Stimulated activated CD8-positive, alpha-beta memory T cell treated with anti-CD3 and anti-CD28 coated beads, Interleukin-7, amount 100 ng/mL, for 48 hours (primary cell): ENCODE measurements at places on chromosomes 1 and 21.

DNA sequence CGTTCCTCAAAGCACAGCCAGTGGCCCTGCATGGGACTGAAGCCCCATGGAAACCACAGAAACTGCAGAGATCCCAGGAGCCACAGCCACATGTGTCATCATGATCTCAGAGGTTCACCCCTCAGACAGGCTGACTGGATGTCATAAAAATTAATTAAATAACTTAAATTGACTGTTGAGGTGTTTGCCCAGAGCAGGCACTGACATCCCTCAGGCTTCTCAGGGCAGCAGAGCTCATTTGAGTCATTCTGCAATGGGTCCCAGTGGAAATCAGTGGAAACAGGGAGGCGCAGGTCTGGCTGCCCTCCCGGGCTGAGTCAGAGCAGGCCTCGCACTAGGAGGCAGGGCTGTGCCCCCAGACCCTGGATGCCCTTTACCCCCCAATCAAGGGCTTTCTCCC is 135.1 kb downstream of the CDC7 start:
- DNase-seq, result no peak

- no peak for DNase-seq
Observed at GRCh38 chr1:222794656-222795474, 20.0 kb upstream of the DISP1 start.

DNA sequence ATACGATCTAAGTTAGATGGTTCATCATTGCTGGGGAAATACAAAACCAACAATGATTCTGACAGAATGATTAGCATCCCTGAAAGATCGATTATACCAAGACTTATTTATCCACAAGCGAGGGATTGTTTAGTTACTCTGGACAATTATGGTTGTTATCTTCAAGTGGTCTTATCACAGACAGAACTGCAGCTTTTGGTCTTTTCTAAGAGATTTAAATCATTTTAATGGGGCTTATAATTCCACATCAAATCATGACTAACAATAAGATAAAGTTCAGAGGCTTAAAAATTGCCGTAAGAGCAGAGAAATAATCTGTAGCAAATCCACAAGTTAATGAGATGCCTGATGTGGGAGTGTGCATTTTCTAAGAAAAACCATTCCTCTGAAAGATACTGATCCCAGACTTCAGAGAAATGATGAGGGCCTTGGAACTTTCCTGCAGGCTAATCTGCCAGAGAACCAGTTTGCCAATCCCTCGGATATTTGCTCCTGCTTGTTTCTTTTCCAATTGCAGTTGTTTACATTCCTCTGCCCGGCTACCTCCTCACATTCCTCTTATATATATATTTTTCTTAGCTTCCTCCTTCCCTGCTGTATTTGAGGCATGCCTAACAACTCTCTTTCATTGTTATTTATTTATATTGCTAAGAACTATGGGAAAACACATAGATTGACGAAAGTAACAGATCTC is 134.8 kb downstream of the BACH1 start:
- no peak for DNase-seq

DNA sequence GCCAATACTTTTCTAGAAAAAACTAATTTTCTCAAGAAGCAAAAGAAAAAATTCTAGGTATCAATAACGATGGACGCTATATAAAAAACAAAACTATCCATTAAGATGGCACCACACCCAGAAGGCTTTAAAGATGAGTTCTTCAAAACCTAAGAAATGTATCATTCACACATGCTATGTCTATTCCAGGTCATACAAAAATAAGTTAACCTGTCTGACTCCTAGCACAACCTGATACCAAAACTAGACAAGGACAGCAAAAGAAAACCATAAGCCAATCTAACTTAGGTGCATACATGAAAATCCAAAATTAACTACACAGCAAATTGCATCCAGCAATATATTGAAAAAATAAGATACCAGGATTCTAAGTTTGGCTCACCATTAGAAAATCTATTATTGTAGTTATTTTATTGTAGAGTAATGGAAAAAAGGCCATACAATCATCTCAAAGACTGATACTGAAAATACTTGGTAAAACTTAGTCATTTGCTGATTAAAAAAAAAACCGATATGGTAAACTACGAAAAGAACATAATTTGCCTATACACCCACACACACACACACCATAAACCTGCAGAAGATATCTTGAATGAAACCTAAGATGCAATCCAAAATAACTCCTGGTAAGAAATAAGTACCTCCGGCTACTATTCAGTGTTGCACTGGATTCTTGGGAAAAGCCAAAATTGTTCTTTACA is 55.0 kb downstream of the TRAF5 start:
- no peak for DNase-seq

GRCh38 chr1:206699626-206700025 is 14.9 kb downstream of the MAPKAPK2 start:
- DNase-seq, result no peak

DNA sequence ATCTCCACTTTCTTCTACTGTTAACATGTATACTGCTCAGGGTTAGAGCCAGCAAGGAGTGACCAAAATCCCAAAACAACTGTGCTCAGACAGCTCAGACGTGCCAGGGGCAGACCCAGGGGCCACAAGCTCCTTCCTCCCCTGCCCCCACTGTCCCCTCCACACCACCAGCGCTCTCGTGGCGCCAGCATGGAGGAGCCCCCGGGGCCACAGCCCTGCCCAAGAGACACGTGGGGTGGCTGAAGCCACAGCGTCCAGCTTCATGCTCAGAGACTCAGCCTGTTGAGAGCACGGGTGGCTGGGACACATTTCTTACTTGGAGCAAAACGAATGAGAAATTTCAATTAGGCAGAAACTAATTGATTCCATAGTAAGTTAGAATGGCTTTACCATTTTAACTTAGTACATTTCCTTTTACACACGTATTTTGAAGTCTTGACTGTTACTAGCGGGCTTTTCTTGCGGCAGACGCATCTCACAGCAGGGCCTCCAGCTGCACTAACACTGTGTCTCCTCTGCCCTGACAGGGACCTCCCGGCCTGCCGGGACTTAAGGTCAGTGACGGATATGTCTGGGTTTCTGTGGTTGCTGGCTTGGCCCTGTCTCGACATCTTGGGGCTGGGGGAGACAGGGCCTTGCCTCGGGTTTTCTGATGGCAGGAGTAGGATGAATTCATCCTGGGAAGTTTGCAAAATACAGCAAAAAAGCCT is 54.2 kb downstream of the SLC19A1 start:
- DNase-seq, result no peak

DNA sequence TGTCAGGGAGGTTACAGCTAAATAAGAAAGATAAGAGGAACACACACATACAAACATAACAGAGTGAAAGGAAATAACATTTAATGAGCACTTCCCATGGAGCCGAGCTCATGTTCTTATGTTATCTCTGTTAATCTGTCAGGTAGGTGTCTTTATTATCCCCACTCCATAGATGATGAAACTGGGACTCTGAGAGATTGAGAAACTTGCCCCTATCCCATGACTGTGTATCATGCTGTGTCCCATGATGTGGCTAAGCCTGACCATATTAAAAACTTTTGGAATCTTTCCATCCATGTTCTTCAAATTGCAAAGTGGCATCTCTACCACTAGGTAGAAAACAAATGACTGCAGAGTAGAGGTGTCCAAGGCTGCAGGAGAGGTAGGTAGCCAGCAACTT is 285.2 kb upstream of the SGIP1 start:
- no peak for DNase-seq

DNA sequence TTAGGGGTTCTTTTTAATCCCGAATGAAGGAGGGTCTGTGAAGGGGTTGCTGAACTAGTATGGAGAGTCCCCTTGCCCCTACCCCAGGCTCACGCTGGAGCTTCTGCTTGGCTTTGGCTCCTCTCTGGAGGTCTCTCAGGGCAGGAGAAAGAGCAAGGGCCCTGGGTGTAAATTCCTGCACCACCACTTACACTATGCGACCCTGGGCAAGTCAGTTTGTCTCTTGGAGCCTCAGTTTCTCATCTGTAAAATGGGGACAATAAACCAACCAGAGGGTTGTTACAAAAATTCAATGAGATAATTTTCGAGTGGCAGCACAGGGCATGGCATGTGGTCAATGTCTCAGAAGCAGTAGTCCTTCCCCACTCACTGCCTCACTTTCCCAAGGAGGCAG is 11.4 kb downstream of the FOXO6 start:
- no peak for DNase-seq

DNA sequence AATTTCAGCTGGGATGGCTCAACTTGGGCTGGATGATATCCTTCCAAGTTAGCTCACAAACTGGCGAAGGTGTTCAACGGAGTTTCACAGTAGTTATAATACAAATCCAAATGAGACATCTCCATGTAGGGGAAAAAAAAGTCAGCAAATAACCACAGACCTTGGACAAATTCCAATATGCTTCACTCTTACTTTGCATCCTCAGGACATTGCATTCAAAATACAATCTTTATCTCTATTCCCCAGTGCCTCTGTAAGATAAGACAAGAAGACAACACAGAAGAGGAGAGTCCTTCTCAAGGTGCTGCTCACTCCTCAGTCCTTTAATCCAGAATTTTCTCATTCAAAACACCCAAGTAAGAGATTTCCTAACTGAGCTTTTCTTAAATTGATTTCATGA is 1797.7 kb downstream of the MRPL39 start:
- DNase-seq, result no peak

DNA sequence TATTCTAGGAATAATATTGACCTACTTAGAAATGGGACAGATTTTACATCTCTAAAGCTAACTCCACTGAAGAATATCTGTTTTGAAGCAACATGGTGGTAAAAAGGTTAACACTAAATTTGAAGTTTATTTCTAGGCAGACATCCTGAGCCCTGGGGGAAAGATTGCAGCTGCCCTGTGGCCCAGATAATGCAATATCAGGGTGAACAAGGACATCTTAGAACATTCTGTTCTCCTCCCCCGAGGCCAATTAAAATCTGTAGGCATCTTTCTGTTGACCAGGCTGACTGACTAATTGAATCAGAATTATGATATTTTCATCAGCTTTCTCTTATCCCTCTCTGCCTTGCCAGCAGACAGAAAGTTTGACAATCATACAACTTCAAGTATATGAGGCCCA is 149.8 kb upstream of the DUSP10 start:
- DNase-seq, result no peak

DNA sequence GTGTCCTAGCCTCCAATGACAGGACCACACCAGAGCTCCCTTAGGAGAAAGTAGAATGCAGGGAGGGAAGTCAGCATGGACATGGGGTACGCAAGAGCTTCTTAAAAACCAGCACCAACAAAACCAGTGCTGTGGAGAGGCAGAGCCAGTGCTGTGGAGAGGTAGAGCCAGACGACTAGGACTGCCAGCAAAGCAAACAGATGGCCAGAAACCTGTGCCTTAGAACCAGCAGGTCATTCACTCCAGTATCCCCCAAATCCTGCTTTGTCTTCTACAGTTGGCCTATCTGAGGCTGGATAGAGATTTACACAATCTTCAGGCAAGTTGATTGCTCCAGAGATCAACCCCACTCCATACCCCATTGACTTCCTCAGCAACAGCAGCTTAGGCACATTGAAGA is 459.9 kb upstream of the CAMK1G start:
- DNase-seq, result no peak

DNA sequence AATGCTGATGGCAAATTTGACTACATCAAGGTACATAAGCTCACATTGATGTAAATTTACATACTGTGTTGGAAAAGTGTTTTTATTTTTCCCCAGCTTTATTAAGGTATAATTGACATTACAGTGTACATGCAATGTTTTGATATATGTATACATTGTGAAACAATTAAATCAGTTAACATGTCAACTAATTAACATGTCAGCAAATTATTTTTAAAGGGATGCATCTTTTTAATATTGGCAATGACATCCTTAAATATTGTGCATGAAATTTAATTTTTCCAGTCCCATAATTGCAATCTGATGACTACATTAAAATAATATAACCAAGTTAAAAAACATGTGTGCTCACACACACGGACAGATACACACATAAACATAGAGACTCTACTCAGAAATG is 9.4 kb downstream of the EFCAB7 start:
- DNase-seq, result no peak

- no peak for DNase-seq
Observed at GRCh38 chr1:159944623-159945455, 574 bp downstream of the IGSF9 start.

GRCh38 chr1:151165281-151165737 is 393 bp downstream of the LYSMD1 start:
- DNase-seq, result no peak

DNA sequence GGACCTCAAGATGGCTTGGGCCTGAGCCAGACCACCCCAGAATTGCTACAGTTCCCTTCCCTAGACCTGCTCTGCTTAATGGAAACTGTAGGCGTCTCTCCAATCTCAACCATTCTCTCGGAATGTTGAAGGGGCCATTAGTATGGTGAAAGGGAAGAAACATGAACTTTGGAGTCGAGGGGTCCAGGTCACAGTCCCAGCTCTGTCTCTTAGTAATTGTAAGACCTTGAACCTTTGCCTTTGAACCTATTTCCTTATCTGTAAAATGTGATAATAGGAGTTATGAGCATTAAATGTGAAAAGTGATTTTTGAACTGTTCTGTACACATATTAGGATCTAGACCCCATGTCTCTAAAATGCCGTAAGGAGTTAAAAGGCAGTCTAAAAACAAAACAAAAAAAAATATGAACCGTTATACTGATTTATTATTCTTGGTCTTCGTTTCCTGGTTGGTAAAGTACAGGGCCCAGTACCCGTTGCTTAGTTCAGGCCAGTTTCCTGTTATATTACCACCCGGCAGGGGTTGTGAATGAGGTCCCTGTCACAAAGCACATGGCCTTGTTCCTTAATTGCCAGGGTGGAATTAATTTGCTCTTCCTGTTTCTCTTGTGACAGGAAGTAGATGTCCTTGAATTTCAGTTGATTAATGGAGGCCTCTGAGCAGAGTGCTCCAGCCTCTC is 42.3 kb downstream of the TCEANC2 start:
- no peak for DNase-seq

DNA sequence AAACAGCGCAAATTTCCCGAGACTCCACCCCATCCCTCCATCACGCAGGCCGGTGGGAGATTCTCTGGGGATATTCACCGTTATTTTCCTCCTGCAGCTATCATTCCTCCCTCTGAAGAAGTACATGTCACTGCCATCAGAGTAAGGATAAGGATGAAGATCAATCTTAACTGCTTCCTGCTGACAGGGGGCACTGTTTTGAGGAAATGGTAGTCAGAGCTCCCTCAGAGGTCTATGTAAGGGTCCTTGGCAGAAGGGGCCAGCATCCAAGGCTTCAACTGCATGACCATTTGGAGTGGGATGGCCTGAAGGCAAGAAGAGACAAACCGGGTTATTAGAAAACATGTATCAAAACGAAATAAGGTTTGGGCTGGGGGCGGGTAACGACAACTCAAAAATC is 111.5 kb downstream of the KCNK1 start:
- DNase-seq, result no peak

DNA sequence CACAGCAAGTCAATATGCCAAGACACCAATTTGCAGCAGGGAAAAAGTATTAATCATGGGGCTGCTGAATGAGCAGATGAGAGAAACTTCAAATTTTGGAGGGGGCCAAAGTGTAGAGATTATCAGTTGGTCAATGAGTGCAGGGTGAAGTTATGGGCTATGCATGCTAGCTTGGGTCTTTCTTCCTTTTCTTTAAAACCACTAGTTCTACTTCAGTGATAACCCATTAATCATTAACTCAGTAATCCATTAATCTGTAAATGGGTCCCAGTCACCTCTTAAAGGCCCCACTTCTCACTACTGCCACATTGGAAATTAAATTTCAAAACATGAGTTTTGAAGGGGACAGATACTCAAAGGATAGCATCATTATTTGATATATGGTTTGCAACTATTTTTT is 688.6 kb upstream of the ADGRL4 start:
- no peak for DNase-seq
